Hippocampal formation (tissue), 2 donors: ENCODE measurements at places on chromosomes 4 and X.

DNA sequence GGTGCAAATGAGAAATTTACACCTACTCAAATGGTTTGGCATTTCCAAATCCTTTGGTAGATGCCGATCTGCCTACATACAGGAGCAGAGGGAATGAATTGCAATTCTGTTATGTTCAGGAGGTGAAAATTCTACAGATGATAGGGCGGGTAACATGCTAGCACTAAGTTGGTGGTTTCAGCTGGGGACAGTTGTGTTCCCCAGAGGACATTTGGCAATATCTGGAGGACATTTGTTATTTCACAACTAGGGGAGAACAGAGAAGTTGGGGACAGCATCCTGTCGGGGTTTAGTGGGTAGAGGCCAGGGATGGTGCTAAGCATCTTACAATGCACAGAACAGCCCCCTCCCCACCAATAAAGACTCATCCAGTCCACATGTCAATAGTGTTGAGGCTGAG, 96.5 kb upstream of the PUDP start:
- no peak for DNase-seq

GRCh38 chrX:66193821-66194220, 29.8 kb downstream of the HEPH start:
- no peak for DNase-seq

- no peak for DNase-seq
Measured at GRCh38 chr4:186137196-186137794, 32.8 kb downstream of the FAM149A start.

GRCh38 chr4:154344686-154345085, 146.9 kb downstream of the DCHS2 start:
- DNase-seq: no peak

GRCh38 chrX:54043541-54044125, 640 bp downstream of the PHF8 start:
- no peak for DNase-seq

- DNase-seq: no peak
Measured at GRCh38 chr4:25377572-25378436, 741 bp downstream of the ANAPC4 start.

- DNase-seq: no peak
Measured at GRCh38 chr4:77578145-77578544, 27.5 kb upstream of the CXCL13 start.

GRCh38 chrX:129768586-129769466, 10.9 kb upstream of the SASH3 start:
- no peak for DNase-seq

DNA sequence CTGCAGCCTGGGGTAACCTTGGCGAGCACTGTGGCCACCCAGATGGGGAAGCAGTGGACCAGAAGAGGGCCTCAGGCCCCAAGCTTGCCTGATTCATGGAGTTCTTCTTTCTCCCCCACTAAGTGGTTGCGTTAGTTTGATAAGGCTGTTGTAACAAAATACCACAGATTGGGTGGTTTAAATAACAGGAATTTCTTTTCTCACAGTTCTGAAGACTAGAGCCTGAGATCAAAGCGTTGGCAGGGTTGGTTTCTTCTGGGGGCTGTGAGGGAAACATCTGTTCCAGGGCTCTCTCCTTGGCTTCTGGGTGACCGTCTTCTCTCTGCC, 105.7 kb upstream of the GATB start:
- DNase-seq: no peak

DNA sequence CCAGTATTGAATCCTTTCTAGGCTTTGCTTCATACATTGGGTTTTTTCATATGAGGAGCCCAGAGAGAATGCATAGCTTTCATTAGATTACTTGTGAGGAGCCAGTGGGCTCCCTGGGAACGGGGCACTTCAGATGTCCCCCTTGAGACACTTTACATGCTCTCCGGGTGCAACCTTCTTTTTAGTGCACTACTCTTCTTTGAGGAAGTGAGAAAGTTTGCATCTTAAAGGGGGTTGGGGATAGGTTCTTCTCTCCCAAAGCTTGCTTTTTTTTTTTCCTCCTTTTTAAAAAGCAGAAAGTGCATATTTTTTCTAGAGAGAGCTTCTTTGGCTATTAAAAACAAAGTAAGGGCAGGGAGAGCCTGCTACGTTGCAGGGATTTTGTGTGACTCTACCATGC, 4.3 kb downstream of the HADH start:
- no peak for DNase-seq

GRCh38 chr4:152513078-152513477, 22.8 kb downstream of the FBXW7 start:
- no peak for DNase-seq

GRCh38 chrX:133608406-133608805, 193.1 kb upstream of the GPC4 start:
- DNase-seq: no peak

DNA sequence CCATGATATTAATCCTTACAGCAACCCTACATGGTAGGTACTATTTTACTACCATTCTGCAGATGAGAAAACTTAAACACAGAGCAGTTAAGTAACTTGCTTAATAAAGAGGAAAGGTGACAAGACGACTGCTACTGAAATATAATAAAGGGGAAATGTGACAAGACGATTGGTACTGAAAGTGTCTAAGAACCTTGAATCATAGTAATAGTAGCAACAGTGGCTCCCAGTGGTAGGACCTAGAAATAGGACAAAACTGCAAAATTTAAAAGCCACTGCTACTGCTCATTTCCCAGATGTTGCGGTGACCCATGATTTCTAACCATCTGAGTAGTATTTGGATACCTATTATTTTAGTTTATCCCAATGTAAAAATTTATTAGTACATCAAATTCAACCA, 89.5 kb downstream of the TASL start:
- no peak for DNase-seq

GRCh38 chr4:21139327-21139726, 439.1 kb downstream of the PACRGL start:
- no peak for DNase-seq

- no peak for DNase-seq
Measured at GRCh38 chrX:12307961-12308360, 169.7 kb downstream of the FRMPD4 start.

- DNase-seq: no peak
Measured at GRCh38 chr4:184664445-184665210, 15.1 kb downstream of the PRIMPOL start.

DNA sequence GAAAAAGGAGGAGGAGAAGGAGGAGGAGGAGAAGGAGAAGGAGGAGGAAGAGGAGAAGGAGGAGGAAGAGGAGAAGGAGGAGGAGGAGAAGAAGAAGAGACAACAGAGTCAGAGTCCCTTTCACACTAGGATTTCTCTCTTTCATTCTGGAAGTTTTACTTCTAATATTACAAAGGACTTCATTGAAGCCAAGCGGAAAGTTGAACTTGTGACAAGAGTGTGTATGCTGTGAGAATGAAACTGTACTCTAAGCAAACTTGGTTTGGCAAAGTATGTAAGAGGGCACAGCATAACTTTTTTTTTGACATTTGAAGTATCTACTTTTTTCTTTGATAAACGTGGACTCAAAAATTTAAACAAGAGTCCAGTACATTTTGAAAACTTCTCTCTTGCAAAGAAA, 48.0 kb downstream of the CXCL8 start:
- no peak for DNase-seq

DNA sequence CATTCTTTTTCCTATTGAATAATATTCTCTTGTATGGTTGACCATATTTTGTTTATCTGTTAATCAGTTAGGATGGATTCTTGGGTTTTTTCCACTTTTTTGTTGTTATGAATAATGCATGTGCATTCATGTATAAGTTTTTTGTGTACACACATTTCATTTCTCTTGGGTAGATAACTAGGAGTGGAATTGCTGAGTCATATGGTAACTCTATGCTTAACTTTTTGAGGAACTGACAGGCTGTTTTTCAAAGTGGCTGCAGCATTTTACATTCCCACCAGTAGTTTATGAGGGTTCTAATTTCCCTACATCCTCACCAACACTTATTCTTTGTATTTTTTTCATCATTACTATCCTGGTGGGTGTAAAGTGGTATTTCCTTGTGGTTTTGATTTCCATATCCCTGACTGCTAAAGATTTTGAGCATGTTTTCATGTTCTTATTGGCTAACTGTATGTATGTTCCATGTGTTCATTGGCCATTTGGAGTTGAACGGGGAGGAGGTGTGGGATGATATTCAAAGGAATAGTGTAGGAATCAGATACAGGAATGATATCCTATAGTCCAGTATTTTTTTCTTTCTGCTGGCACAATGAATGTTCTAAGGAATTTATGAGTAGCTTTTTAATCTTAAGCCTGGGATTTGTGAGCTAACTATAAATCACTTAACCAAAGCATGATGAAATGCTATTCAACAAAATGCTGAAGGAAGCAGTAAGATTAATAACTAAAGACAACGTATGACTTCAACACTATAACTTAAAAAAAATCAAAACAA, 114.3 kb downstream of the AMELX start:
- no peak for DNase-seq

DNA sequence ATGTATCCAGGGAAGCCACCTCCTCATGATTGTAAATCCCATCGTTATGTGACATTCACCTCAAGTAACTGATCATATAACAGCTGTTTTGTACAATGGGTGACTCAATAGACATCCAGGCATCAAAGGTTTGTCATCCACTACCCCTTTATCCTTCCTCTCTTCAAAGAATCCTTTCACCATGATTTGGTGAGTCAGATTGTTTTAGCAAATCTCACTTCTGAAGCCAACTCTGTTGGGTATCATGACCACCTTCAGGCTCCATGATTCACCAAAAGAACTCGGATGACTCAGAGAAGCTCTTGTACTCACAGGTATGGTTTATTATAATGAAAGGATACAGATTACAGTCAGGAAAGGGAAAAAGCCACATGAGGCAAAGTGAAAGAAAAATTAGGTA, 132.1 kb downstream of the PWWP3B start:
- no peak for DNase-seq

DNA sequence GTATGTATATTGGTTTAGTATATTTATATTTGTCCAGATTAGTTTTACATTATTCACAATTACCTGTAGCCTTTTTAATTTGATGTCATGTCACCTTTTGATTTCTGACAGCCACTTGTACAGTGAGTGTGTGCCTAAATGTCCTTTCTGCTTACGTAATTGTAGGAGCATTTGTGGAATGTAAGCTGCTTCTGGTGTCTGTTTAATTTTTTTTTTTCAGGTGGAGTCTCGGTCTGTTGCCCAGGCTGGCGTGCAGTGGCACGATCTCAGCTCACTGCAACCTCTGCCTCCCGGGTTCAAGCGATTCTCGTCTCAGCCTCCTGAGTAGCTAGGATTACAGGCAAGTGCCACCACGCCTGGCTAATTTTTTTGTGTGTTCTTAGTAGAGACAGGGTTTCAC, 91.2 kb upstream of the XAGE2 start:
- no peak for DNase-seq

DNA sequence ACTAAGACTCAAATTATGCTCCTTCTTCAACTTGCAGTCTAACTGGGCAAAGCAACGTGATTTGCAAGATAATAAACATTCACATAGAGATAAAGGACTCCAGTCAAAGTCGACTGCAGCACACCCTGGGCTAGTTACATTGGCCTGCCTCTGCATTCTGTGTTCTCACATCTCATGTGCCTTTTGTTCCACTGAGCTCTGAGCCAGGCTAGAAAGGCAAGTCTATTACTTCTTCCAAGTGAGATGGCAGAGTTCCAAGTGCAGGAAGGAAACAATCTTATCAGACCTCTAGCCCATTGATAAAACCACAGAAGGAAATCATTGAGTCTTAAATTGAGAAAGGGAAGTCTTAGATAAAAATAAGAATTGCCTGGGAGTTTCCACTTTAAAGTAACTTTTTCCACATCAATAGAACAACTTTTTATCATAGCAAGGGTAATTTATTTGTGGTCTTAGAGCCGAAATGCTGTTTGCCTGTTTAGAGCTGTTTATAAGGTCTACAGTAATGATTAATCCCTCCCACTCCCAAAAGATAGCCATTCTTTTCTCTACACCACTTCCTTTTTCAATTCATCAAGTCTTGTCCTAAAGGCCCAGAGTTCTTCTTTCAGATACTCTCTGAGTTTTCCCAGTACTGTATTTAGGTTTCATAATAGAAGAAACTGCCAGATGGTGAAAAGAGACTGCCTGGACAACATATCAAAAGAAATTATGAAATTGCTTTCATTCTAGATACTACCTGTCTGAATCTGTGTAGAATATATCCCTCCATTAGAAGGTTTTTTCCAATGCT, 200.2 kb downstream of the GUCY2F start:
- DNase-seq: no peak

DNA sequence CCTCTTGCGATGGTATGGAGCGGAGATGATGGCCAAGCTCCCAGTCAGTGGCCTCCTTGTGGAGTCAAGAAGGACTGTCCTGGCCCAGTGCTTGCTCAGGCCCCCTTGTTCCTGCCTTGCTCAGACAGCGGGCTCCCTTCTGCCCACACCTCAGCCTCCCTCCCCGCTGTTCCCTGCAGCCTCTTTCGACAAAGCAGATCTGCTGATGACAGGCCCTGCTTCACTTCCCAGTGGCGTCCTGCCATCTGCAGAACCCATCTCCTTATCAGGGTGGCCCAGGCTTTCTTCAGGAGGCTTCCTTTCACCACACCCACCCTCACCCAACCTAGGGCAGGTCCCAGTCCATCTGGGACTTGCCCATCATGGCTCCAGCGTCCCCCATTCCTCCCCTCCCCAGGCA, 80.0 kb downstream of the CLDN34 start:
- DNase-seq: no peak

DNA sequence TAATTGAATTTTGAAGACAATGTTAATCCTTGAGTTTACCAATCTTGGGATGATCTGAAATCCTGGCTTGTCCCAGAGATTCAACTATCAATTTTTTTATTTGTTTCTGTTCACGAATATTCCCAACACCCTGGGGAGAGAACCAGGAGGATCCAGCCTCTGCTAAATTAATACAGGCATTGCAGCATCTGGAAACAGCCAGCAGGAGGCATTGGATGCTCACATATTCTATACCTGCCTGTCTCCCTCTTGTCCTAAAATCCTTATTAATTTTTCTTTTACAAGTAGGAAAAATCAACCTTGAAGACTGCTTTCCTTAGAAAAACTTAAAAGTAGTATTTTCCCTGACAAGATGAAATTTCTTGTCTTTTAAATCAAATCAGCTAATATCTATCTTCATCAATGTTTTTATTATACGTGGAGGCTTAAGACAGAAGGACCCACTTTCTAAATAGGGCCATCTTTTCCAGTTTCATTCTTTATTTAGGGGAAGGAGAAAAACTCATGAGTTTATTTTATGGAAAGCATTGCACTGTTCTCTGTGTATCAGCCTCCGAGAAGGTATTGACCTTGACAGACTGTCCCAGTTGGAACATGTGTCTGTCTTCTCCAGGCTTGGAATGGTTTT, 102.4 kb downstream of the CLNK start:
- no peak for DNase-seq

GRCh38 chr4:70583952-70584834, 7.9 kb upstream of the AMBN start:
- no peak for DNase-seq

DNA sequence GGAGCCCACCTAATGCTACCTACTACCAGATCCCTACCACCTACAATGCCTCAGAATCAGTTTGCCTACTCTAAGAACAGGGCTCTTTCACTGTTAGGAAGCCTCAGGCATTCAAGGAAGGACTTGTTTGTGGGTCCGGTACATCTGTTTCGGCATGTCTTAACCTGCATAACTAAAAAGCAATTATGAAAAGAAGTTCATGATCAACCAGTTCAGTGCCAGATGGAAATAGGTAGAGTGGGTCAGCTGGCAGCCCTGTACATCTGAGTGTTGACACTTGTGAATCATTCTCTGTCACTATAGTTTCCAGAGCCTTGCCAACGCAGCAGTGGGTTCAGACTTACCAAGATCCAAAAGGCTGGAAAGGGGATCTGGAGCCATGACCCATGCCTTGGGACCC, 3.3 kb downstream of the TMEM185A start:
- DNase-seq: no peak

GRCh38 chr4:79650794-79651431, 242.9 kb upstream of the GK2 start:
- no peak for DNase-seq

GRCh38 chr4:82495666-82496065, 65.3 kb downstream of the ENOPH1 start:
- no peak for DNase-seq
